Kasumi-1 (cell line): ENCODE measurements at places on chromosomes 5 and 9.

DNA sequence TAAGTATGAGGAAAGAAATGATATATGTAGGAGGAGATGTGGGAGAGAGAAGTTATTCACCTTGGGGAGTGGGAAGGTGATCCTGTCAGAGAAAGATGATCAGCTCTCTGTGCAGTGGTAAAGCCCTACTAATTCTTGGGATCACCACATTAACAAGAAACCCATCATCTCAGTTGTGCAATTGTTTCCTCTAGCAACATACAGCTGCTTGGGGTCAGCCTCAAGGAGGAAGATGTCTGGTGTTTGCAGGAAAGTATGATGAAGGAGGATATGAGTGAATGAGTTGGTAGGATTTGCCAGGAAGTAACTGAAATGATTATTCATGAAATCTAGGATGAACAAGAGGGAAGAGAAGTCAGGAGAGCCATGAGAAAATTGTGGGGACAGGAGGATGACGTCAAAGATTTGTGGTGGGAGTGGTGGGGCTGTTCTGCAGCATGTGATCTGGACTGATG lies 50.1 kb downstream of the TNFSF8 start:
- peak; percentile 28 for DNase-seq

DNA sequence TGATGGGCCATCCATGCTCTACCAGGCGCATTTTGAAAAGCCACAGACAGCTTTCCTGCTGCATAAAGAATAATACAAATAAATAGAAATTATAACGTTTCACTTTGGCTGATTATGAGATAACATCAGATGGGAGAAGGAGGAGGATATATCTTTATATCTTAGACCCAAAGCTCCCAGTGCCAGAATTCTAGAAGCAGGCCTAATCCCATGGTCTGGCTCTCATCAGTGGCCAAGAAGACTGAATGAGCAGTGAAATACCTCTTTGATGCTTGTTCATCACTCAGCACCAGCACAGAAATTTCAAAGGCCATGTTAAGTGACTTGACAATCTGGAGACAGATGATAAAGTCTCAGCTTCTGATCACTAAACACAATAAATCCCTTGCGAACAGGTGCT lies 107.6 kb downstream of the PPP2R2B start:
- no peak for DNase-seq

GRCh38 chr5:41835645-41836044 lies 34.6 kb downstream of the OXCT1 start:
- DNase-seq: peak; percentile 52

DNA sequence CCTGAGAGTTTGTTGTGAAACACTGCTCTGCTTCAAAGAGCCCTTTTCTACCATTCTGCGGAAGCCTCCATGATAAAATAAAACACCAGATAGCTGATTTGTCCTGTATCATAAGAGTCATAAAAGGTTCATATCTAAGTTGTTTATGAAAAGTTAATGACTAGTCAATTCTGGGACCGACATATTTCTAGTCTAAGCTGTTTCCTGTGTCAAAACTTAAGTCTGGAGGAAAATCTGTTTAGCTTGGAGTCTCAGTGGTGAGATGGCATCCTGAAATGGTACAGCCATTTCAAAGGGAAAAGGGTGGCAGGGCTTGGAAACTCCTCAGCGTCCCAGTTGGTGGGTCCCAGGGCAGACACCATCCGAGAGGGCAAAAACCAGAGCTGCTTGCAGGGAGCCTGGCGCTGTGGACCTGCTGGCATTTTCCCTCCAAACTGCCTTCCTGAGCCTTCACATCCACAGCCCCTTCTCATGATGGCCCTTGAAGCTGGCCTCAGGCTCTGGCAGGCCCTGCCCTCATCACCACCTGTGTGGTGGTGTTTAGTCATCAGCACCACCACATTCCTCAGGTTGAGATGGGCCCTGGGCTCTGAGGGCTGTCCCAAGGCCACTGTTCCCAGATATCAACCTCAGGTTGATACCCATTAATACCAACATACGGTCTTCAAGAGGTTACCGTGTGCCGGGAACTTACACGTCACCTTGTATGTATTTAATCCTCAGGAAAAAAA lies 184.0 kb downstream of the HSPA4 start:
- no peak for DNase-seq

- DNase-seq: no peak
These were observed 25.7 kb downstream of the NCS1 start for GRCh38 chr9:130197888-130198287.

GRCh38 chr9:114403153-114403756 lies 15.5 kb upstream of the AKNA start:
- DNase-seq: no peak

DNA sequence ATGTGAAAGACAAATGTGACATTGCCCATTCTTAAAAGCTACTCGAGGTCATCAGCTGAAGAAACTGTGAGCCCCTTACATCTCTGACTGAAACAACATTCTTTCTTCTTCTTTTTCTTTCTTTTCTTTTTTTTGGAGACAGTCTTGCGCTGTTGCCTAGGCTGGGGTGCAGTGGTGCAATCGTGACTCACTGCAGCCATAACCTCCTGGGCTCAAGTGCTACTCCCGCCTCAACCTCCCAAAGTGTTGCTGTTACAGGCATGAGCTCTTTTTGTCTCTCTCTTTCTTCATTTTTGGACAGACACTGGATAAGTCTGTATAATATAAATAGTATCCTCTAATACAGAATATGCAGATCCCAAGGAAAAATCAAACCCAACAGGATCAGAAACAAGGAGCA lies 263.7 kb upstream of the KLF9 start:
- no peak for DNase-seq

DNA sequence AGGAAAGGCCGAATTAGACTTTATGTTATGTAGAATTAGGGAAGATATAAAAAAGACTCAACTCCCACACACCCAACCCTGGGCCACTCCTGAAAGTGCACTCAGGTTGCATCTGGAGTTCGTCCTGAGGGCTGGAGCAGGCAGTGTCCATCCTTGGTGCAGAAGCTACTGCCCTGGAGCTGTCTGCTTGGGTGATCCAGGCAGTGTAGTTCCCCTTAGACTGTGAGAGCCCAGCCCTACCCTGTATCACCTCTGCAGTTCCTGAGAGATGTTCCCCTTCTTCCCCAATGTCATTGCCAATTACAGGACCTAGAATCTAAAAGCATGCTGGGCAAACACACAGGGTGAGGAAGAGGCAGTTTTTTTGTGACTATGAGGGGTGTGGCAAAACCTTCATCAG lies 368.3 kb upstream of the ST8SIA4 start:
- no peak for DNase-seq

DNA sequence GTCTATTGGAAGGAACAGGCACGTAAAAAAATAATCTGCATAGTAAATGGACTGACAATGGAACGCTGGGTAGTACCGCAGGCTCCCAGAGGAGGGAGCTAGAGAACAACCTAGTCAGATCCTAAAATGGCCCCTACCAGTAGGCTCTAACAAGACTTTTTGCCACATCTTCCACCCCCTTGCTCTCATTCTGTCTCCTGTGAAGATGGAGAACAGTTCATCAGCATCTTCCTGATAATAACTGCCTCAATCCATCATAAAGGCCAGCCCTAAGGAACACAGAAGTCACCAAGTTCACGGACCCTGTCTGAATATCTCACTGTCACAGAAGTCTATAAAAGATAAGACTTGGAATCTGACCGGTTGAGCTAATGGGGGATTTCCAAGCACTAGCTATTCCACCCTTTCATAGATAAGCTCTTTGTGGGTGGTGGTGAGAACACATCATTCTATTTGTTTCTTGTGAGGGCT lies 133.4 kb downstream of the SLC1A3 start:
- peak; percentile 93 for DNase-seq

DNA sequence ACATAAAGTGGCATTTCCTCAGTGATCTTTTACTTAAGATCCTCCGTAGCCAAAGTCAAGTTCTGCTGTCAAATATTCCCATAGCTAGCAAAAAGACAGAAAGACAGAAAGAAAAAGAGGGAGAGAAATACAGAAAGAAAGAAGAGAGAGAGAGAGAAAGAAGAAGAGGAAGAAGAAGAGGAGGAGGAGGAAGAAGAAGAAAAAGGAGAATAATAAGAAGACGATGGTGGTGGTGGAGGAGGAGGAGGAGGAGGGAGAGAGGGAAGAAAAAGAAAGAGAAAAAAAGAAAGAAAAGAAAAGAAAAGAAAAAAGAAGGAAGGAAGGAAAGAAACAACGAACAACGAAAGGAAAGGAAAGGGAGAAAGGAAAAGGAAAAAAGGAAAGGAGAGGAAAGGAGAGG lies 54.1 kb downstream of the FAT2 start:
- no peak for DNase-seq

DNA sequence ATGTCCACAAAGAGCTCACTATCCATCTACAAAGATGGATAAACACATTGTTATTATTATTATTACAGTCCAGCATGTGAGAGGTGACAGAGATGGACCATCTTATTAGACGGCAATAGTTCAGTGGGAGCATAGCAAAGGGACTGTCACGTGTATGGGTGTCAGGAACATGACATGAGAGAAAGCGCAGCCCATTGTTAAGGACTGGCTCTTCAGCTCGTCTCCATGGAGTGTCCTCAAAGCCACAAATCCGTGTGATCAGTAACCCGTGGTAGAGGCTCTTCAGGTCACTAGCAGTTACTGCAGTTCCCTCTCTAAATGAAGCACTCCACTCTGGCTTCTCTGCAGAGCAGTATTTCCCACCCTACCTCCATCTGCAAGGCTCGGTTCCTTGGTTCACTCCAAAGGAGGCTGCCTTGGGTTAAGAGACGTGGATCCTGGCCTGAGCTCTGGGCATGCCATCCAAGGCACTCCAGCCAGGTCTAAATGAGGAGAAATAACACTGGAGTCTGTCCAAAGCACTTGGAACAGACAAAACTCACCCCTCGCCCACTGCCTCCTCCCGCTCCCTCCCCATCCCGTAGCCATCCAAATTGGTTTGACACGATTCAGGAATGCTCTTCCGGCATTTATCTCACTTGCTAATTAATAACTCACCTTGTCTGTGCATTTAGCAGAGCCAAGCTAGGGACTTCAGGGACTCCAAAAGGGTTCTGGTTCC lies 122.3 kb upstream of the WWC1 start:
- no peak for DNase-seq

DNA sequence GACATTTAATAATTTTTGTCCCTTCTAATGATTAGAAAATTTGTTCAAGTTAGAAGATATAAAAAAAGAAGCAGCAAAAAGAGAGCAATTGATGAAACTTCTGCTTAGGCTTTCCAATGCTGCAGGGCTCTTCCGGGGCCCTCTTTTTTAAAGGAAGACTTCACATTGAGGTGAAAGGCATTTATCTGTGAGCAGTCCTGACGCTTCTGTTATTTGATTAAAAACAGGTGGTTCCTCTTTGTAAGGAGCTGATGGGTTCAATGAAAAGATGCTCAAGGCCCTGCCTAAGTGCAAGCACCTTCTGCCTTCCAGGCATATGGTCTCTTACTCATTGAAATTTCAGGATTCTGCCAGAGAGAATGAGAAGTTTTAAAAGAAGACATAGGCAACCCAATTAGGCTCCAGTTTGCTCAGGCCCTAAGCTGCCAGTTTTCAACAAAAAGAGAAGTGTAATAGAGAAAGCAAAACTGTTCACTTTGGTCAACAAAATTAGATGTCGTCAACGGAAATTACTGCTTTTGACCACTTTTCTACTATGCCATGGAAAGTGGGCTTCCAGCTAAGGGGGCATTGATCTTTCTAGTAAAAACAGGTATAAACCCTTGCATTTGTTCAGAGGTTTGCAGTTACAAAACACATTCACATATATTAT lies 100.2 kb downstream of the INSYN2B start:
- no peak for DNase-seq

GRCh38 chr5:31630931-31631330 lies 8.0 kb upstream of the PDZD2 start:
- DNase-seq: no peak

- peak; percentile 42 for DNase-seq
These were observed 13.6 kb upstream of the TMOD1 start for GRCh38 chr9:97487861-97488260.

- DNase-seq: no peak
These were observed 858.6 kb downstream of the PTPRD start for GRCh38 chr9:9754186-9754585.

- DNase-seq: peak; percentile 24
These were observed 67.1 kb downstream of the ADAMTS12 start for GRCh38 chr5:33824516-33825195.

DNA sequence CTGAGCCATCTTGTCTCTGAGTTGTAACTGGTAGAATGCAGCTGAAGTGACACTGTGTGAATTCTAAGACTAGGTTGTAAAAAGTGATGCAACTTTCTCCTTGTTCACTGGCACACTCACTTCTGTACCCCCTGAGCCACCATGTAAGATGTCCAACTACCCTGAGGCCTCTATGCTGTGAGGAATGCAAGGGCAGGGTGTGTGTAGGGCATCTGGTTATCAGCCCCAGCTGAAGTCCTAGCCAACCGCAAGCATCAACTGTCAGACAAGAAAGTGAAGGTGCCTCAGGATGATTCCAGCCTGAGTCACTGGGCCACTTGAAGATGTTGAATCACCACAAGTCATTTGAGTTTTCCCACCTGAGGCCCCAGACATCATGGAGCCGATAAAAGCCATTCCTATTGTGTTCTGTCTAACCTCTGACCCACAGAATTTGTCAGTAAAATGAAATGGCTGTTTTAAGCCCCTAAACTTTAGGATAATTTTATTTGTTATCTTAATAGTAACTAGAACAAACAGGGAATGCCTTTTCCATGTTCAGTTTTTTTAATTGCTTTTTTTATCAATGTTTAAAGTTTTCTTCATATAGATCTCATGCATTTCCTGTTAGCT lies 18.7 kb upstream of the RHOBTB3 start:
- no peak for DNase-seq

GRCh38 chr5:164354139-164354751 lies 848.8 kb downstream of the MAT2B start:
- DNase-seq: peak; percentile 68

GRCh38 chr9:135891027-135891631 lies 16.2 kb downstream of the CAMSAP1 start:
- no peak for DNase-seq

GRCh38 chr9:127214421-127215267 lies 49.9 kb upstream of the GARNL3 start:
- peak; percentile 23 for DNase-seq

GRCh38 chr5:80867233-80867632 lies 92.9 kb upstream of the RASGRF2 start:
- no peak for DNase-seq

DNA sequence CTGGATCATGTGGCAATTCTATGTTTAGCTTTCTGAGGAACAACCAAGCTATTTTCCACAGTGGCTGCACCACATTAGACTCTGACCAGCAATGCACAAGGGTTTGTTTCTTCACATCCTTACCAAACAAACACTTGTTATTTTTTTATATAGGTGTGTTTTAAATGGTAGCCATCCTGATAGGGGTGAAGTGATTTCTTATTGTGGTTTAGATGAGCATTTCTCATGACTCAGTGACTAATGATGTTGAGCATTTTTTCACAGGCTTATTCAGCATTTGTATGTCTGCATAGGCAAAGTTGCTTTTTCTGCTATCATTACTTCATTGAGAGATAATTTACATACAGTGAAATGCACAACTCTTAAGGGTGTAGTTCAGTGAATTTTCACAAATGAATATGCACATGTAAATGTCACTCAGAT lies 36.0 kb downstream of the ANKRD33B start:
- DNase-seq: no peak
